CD4-positive, alpha-beta T cell (primary cell): ENCODE measurements at places on chromosomes 16 and 17.

- DNase-seq: no peak
- H3K4me1 ChIP-seq: no peaks in the 10 kb centered on the region
- peaks cover 3% of the 10 kb centered on the region for H3K27me3 ChIP-seq
Measured at GRCh38 chr17:13518261-13519000, 83.3 kb downstream of the HS3ST3A1 start.

DNA sequence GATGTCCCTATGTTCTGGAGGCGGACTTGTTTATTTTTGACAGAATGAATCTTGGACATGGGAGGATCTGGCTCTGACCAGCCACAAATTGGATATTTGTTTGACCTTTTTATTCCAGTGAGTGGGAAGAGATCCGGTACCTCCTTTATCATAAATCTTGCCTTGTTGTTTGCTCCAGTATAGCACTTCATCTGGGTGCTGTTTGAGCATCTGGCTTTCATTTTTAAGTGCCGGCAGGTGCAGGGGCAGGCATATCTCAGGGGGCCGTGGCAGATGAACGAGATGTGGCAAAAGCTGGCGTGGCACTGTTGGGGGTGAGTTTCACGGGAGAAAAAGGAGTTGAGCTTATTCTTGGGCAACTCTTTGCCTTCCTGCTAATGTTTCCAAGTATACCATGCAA, 37.8 kb downstream of the MSI2 start:
- no peak overlapping the region for H3K4me3 ChIP-seq
- H3K27ac ChIP-seq: no peak overlapping the region
- H3K36me3 ChIP-seq: peaks cover 26% of the 10 kb centered on the region
- H3K27me3 ChIP-seq: no peaks in the 10 kb centered on the region
- H3K4me1 ChIP-seq: peaks cover 7% of the 10 kb centered on the region

DNA sequence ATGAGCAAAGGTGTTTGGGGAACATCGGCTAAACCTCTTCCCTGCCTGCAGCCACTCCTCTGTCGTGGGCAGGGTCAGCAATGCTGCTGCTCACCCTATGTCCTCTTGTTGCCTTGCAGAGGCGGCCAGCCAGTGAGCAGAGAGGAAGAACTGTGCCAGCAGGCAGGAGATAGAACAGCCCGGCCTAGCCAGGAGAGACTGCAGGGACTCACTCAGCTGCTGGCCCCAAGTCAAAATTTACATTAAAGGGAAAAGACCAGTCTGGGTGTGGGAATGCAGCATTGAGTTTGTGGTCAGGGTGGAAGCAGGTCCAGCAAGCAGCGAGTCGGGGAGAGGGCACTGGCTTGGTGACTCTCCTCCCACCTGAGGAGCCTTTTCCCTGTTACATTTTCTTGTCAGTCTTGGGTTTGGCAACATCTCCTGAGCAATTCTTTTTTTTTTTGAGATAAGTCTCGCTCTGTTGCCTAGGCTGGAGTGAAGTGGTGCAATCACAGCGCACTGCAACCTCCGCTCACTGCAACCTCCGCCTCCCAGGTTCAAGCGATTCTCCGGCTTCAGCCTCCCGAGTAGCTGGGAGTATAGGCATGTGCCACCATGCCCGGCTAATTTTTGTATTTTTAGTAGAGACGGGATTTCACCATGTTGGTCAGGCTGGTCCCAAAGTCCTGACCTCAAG, 22.7 kb downstream of the LIG3 start:
- H3K4me1 ChIP-seq: peaks cover 7% of the 10 kb centered on the region
- no peak overlapping the region for H3K27ac ChIP-seq
- no peak for DNase-seq
- no peak overlapping the region for H3K4me3 ChIP-seq

GRCh38 chr16:88536971-88537751, 33.0 kb upstream of the ZC3H18 start:
- no peak for DNase-seq
- H3K4me1 ChIP-seq: peaks cover 10% of the 10 kb centered on the region
- no peak overlapping the region for H3K27ac ChIP-seq

GRCh38 chr17:74433421-74434121, 1.7 kb downstream of the GPRC5C start:
- peaks cover 34% of the 10 kb centered on the region for H3K27me3 ChIP-seq
- DNase-seq: no peak
- no peaks in the 10 kb centered on the region for H3K36me3 ChIP-seq
- H3K27ac ChIP-seq: no peak overlapping the region
- no peak overlapping the region for H3K4me3 ChIP-seq

- no peak overlapping the region for H3K4me3 ChIP-seq
- no peak overlapping the region for H3K27ac ChIP-seq
Measured at GRCh38 chr17:57464191-57464864, 208.0 kb downstream of the MSI2 start.

DNA sequence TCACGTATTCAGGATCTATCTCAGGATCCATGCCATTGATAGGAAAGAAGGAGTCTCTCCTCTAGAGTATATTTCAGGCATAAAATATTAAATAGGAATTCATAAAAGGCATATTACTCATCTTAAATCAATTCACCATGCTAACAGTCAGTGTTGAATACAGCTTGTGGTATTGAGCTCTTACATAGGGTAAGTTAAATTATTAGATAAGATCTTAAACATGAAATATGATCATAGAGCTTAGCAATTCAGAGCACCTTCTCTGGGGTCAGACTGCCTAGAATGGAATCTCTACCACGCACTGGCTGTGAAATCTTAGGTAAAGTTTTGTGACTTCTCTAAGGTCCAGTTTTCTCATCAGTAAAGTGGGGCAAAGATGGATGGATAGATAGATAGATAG, 20.7 kb downstream of the MARCHF10 start:
- DNase-seq: no peak
- H3K27ac ChIP-seq: no peak overlapping the region
- H3K27me3 ChIP-seq: no peaks in the 10 kb centered on the region
- H3K4me3 ChIP-seq: no peak overlapping the region
